ENCODE measurements at places on chromosomes 5 and 9.

- DNase-seq = no peak
Observed at GRCh38 chr5:74441616-74442015, 198.9 kb downstream of the ENC1 start.

- DNase-seq = no peak
Observed at GRCh38 chr5:14580398-14581034, 1.1 kb upstream of the OTULINL start.

GRCh38 chr5:134005417-134006061, 764 bp upstream of the VDAC1 start:
- DNase-seq = peak; percentile 38

DNA sequence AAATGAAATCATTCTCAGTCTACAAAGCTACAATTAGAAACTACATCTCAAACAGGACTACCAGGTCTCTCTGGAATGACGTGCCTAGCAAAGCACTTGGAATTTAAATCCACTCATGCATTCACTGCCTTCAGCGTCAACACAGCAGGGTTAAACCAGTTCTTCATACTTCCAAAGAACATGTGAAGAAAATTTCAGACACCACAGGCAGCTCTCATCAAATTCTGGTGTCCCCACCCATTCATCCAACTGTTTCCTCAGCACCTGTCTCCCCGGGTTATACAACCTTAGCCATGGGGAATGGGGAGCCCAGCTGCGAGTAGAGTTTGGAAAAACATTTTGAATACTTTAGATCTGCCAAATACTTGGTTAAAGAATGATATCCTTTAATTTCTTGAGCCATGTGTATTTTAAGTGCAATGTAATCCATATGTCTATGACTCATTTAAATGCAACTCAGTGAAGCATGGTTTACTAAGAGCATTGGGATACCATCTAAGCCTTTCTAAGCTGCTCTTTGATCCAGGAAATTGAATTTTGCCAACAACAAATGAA, 17.5 kb downstream of the ADAM19 start:
- no peak for DNase-seq

DNA sequence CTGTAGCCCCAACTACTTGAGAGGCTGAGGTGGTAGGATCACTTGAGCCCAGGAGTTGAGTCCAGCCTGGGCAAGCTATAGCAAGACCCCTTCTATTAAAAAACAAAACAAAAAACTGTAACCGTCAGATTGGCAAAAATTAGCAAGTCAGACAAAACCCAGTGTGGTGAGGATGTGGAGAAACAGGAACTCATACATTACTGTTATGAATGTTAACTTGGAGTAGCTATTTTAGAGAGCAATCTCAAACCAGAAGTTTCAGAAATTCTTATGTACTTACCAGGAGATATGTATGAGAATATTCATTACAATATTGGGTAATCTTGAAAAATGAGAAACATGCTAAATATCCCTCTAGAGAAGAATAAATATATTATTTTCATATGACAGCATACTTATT, 120.3 kb downstream of the INVS start:
- no peak for DNase-seq

DNA sequence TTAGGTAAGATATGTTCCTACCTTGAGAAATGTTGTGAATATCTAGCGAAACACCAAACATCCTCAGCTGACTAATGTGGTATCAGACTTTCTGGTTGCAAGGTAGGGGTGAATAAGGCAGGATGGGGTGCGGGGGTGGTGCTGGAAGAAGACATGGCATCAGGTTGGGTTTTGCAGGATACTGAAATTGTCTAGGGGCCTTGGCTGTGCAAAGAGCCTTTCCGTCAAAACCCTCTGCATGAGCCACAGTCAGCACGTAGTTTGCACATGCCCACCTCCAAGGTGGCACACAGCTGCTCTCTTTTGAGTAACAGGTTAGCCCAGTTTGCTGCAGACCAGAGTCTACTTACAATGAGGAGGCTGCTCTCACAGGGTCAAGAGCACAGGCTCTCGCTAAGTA, 42.0 kb downstream of the SFXN1 start:
- DNase-seq = no peak

GRCh38 chr5:33936381-33937016, at the start of gene RXFP3:
RXFP3 (plus strand) TSS chr5:33936386; CDS start chr5:33936741, 355 bp downstream.
- peak; percentile 68 for DNase-seq

GRCh38 chr9:124110307-124110915, 98.8 kb downstream of the LHX2 start:
- peak; percentile 28 for DNase-seq

All from pancreas (tissue), 10 donors.